ENCODE measurements at places on chromosomes 16 and 17. TPM values are rescaled to one million over a fixed set of nuclear protein-coding genes. Genes with fewer than 3 reads are reported as not detected.

CCL5 gene
- total RNA-seq: 12.8 TPM

GRCh38 chr17:79115487-79115886, 40.9 kb downstream of the ENGASE start:
- no peak overlapping the region for H3K27ac ChIP-seq
- DNase-seq: no peak
- H3K4me1 ChIP-seq: peaks cover 23% of the 10 kb centered on the region
- peaks cover 29% of the 10 kb centered on the region for H3K27me3 ChIP-seq

DNA sequence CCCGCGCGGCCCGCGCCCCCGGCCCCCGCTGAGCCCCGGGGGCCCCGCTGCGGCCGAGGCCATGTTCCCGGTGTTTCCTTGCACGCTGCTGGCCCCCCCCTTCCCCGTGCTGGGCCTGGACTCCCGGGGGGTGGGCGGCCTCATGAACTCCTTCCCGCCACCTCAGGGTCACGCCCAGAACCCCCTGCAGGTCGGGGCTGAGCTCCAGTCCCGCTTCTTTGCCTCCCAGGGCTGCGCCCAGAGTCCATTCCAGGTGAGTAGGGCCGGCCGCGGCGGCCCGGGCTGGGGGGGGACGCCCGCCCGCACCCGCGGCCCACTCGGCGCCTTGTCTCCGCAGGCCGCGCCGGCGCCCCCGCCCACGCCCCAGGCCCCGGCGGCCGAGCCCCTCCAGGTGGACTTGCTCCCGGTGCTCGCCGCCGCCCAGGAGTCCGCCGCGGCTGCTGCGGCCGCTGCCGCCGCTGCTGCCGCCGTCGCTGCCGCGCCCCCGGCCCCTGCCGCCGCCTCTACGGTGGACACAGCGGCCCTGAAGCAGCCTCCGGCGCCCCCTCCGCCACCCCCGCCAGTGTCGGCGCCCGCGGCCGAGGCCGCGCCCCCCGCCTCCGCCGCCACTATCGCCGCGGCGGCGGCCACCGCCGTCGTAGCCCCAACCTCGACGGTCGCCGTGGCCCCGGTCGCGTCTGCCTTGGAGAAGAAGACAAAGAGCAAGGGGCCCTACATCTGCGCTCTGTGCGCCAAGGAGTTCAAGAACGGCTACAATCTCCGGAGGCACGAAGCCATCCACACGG, 504 bp downstream of the MAZ start:
- H3K36me3 ChIP-seq: no peaks in the 10 kb centered on the region
- H3K27ac ChIP-seq: peak overlapping the region; percentile 95
- H3K4me3 ChIP-seq: peak overlapping the region; percentile 63
- peaks cover 33% of the 10 kb centered on the region for H3K4me1 ChIP-seq
- H3K27me3 ChIP-seq: no peaks in the 10 kb centered on the region

DNA sequence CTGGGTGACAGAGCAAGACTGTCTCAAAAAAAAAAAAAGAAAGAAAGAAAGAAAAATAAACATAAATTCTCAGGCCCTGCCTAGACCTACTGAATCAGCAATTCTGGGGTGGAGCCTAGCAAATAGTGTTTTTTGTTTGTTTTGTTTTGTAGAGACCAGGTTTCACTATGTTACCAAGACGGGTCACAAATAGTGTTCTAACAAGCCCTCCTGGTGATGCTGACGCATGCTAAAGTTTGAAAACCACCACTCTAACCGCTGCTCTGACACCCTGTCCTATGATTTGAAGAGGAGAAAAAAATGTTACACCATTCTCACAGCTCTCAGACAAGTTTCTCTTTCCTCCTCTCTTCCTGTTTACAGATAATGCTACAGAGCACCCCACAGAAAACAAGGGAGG, 1.5 kb downstream of the MRPL10 start:
- no peak overlapping the region for H3K27ac ChIP-seq
- no peak for DNase-seq
- H3K27me3 ChIP-seq: no peaks in the 10 kb centered on the region
- H3K4me1 ChIP-seq: peaks cover 18% of the 10 kb centered on the region
- H3K4me3 ChIP-seq: peak overlapping the region; percentile 92
- no peaks in the 10 kb centered on the region for H3K36me3 ChIP-seq

DNA sequence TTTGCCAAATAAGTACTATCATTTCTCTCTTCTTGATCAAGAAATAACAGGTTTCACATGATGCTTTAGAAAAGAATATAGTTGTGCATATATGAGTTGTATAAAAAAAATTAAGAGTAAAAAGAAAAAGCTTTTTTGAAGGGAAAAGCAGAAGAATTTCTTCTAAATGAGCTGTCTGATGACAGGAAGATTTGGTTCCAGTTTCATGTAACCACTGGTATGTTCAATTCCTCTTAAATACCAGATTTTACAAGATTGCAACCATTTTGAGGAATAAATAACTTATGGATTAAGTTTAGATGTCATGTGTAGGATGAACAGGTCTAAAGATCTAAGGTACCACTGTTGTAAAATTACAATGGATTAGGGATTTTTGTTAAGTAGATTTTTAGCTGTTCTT, 45.0 kb downstream of the VMP1 start:
- peaks cover 10% of the 10 kb centered on the region for H3K4me1 ChIP-seq
- H3K4me3 ChIP-seq: no peak overlapping the region
- H3K27ac ChIP-seq: no peak overlapping the region
- no peaks in the 10 kb centered on the region for H3K36me3 ChIP-seq
- no peaks in the 10 kb centered on the region for H3K27me3 ChIP-seq

DNA sequence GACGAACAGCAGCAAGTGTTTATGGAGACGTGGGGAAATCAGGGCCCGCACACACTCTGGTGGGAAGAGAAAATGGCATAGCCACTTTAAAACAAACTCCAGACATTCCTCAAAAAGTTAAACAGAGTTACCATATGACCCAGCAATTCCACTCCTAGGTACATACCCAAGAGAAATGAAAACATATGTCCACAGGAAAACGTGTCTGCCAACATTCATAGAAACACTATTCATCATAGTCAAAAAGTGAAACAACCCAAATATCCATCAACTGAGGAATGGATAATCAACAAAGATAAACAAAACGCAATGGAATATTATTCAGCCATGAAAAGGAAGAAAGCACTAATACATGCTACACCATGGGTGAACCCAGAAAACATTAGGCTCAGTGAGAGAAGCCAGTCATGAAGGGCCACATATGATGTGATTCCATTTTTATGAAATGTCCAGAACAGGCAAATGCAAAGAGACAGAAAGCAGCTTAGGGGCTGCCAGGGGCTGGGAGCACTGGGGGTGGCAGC, 32.8 kb downstream of the ADCY9 start:
- DNase-seq: no peak
- peaks cover 4% of the 10 kb centered on the region for H3K4me1 ChIP-seq
- no peaks in the 10 kb centered on the region for H3K36me3 ChIP-seq
- H3K4me3 ChIP-seq: no peak overlapping the region

GRCh38 chr16:27526180-27526579, 23.5 kb downstream of the GTF3C1 start:
- H3K36me3 ChIP-seq: no peaks in the 10 kb centered on the region
- no peak overlapping the region for H3K4me3 ChIP-seq
- no peaks in the 10 kb centered on the region for H3K4me1 ChIP-seq
- H3K27ac ChIP-seq: no peak overlapping the region

- H3K27me3 ChIP-seq: peaks cover 24% of the 10 kb centered on the region
- H3K4me1 ChIP-seq: no peaks in the 10 kb centered on the region
- no peaks in the 10 kb centered on the region for H3K36me3 ChIP-seq
Measured at GRCh38 chr17:45908460-45908859, 14.1 kb downstream of the MAPT start.

Data from transverse colon (tissue), 4 donors.